MCF 10A (cell line): ENCODE measurements at places on chromosomes 3 and 15. TPM values are rescaled to one million over a fixed set of nuclear protein-coding genes. Genes with fewer than 3 reads are reported as not detected.
A peak's percentile ranks its signal among the peaks of the same experiment; 100 is the strongest.

DNA sequence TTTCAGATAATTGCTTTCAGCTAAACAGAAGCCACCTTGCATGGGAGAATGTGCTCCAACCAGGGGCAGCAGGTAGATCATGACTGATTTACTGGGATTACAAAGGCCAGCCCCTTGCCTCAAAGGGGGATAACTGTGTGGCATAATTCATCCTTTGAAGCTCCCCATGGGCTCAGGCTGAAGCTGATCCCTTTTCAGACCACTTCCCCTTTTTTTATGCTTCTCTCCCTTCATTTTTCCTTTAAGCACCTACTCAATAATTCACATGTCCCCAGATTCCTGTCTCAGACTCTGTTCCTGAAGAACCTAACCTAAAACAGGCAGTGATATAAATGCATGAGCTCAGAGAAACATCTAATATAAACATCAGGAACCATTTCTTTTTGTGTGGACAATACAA is 8.2 kb upstream of the MYRIP start:
- no peaks in the 10 kb centered on the region for H3K36me3 ChIP-seq
- no peak overlapping the region for H3K4me3 ChIP-seq
- H3K27ac ChIP-seq: no peak overlapping the region

DNA sequence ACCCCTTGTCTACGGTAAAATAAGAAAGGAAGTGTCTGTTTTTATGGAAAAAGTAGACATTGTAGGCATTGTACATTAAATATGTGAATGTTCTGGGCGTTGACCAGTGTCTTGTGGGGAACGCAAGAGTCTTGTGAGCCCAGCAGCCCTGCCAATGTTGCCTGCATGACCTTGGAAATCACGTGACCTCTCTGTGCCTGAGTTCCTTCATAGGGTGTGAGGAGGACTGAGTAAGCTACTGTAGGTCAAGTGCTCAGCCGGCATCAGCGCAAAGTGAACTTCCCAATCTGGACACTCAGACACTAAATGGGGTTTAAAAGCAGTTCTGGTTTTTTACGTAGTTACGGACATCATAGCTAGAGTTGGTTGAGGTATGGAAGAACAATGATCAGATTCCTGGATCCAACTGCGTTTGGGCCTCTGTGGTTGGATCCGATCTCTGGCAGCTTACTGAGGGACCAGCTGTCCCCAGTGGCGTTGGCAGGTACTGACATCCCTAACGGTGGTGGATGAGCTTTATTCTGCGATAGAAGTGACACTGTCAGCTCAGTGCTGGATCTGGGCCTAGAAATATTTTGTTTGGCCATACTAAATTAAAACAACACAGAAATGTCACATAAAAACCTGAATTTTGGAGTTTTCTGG is 63.8 kb downstream of the SPSB4 start:
- no peaks in the 10 kb centered on the region for H3K36me3 ChIP-seq
- peaks cover 6% of the 10 kb centered on the region for H3K27me3 ChIP-seq
- no peaks in the 10 kb centered on the region for H3K4me1 ChIP-seq
- no peak overlapping the region for H3K4me3 ChIP-seq
- no peak overlapping the region for H3K27ac ChIP-seq
- no peak for DNase-seq

GRCh38 chr15:88615303-88616107 is 5.6 kb upstream of the AEN start:
- no peaks in the 10 kb centered on the region for H3K4me1 ChIP-seq
- no peak overlapping the region for H3K27ac ChIP-seq
- DNase-seq: no peak
- no peaks in the 10 kb centered on the region for H3K36me3 ChIP-seq

- no peak for DNase-seq
- no peaks in the 10 kb centered on the region for H3K27me3 ChIP-seq
- no peak overlapping the region for H3K27ac ChIP-seq
- no peak overlapping the region for H3K4me3 ChIP-seq
These were observed 125.3 kb downstream of the IGF1R start for GRCh38 chr15:98773616-98774015.

DNA sequence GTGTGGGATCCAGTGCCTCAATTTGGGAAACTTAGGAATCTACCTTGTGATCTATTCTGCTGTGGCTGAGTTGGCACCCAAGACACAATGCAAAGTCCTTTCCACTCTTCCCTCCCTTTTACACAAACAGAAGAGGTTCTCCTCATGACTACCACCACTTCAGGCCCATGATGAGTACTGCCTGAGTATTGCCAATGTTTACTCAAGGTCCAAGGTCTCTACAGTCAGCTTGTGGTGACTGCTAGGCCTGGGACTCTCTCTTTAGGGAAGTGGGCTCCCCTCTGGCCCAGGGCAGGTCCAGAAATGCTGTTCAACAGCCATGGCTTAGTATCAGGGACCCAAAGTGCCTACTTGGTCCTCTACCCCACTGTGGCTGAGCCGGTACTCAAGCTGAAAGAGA is 56.8 kb upstream of the PEX5L start:
- no peak overlapping the region for H3K4me3 ChIP-seq
- no peaks in the 10 kb centered on the region for H3K27me3 ChIP-seq
- DNase-seq: no peak
- no peaks in the 10 kb centered on the region for H3K36me3 ChIP-seq

DNA sequence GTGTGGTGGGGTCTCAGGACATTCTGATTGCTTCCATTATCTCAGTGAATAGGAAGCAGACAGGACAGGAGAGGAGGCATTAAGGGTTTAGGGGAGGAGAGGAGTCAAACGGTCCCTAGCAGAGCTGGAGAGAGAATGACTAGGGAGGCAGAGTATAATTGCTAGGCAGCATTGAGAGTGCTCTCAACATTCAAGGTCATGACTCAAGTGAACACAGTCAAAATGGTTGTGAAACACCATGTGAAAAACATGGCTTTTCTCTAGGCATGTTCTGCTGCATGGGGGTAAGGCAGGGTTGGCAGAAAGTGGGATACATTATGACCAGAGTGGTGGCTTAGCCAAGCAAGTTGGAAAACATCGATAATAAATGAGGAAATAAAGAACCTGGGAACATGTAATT is 19.5 kb upstream of the HRH1 start:
- DNase-seq: peak; percentile 38
- H3K27me3 ChIP-seq: no peaks in the 10 kb centered on the region
- H3K27ac ChIP-seq: no peak overlapping the region
- H3K4me1 ChIP-seq: peaks cover 26% of the 10 kb centered on the region
- no peak overlapping the region for H3K4me3 ChIP-seq
- no peaks in the 10 kb centered on the region for H3K36me3 ChIP-seq

DNA sequence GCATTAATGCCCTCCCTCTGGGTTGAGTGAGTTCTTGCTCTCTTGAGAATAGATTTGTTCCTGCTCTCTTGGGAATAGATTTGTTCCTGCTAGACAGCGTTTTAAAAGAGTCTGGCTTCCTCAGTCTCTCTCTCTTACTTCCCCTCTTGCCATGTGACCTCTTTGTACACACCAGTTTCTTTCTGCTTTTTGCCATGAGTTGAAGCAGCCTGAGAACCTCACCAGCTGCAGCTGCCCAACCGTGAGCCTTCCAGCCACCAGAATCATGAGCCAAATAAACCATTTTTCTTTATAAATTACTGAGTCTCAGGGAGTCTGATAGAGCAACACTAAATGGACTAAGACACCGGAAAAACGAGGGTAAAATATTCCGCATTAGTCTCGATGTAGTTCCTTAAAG is 253.6 kb downstream of the CNTN6 start:
- H3K4me3 ChIP-seq: no peak overlapping the region
- DNase-seq: no peak
- no peaks in the 10 kb centered on the region for H3K27me3 ChIP-seq
- no peak overlapping the region for H3K27ac ChIP-seq
- no peaks in the 10 kb centered on the region for H3K36me3 ChIP-seq

GRCh38 chr15:56719021-56719612 is 14.2 kb downstream of the ZNF280D start:
- H3K4me1 ChIP-seq: peaks cover 26% of the 10 kb centered on the region
- H3K36me3 ChIP-seq: peaks cover 16% of the 10 kb centered on the region
- no peak overlapping the region for H3K27ac ChIP-seq
- no peak overlapping the region for H3K4me3 ChIP-seq

- DNase-seq: peak; percentile 69
- peaks cover 18% of the 10 kb centered on the region for H3K27me3 ChIP-seq
- H3K4me3 ChIP-seq: no peak overlapping the region
- H3K4me1 ChIP-seq: no peaks in the 10 kb centered on the region
- no peak overlapping the region for H3K27ac ChIP-seq
These were observed 25.1 kb downstream of the C3orf18 start for GRCh38 chr3:50542177-50543034.

DNA sequence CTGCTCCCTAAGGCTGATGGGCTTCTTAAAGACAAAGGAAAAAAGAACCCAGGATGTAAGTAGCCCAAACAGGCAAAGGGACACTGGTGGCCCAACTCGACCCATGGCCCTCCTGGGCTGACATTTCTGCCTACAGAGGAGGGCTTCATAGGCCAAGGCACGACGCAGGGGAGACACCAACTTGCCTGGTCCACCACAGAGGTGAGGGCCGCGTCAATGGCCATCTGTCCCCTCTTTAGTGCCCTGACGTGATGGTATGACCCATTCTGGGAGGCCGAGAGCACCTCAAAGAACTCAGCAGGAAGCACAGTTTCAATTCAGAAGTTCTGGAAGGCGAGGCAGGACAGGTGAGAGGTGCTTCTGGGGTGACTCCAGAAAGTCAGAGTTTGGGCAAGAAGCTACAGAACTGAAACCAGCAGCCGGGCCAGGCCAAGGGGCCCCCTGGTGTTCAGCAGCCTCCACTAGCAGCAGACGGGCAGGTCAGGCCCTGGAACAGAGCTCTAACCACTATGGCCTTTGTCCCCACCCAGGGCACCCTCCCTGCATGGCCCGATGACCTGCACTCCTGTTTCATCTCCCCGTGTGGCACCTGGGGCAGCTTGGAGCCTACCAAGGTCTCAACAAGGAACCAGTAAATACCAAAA is 45.1 kb downstream of the HMCES start:
- no peak overlapping the region for H3K27ac ChIP-seq
- no peaks in the 10 kb centered on the region for H3K4me1 ChIP-seq
- H3K27me3 ChIP-seq: no peaks in the 10 kb centered on the region
- DNase-seq: no peak
- H3K4me3 ChIP-seq: no peak overlapping the region
- peaks cover 5% of the 10 kb centered on the region for H3K36me3 ChIP-seq

- no peak for DNase-seq
- H3K36me3 ChIP-seq: no peaks in the 10 kb centered on the region
- peaks cover 13% of the 10 kb centered on the region for H3K4me1 ChIP-seq
- no peak overlapping the region for H3K27ac ChIP-seq
These were observed 1.2 kb downstream of the CTSH start for GRCh38 chr15:78943692-78944091.

DNA sequence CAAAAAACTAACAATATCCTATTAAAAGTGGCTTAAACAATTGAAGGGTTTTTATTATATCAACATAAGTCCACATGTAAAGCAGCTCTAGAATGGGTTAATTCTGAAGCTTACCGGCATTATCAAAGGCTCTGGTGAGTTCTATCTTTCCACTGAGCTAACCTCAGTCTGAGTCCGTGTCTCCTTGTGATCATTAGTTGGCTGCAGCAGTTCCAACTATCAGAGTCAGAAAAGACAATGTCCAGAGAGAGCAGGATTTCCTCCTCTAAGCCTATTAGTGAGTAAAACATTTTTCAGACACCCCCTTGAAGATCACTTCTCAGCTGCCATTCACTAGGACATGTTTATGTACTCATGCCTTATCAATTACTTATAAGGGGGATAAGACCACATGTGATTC is 49.9 kb downstream of the DHX36 start:
- peaks cover 82% of the 10 kb centered on the region for H3K36me3 ChIP-seq
- no peaks in the 10 kb centered on the region for H3K27me3 ChIP-seq
- H3K4me3 ChIP-seq: no peak overlapping the region
- DNase-seq: no peak

DNA sequence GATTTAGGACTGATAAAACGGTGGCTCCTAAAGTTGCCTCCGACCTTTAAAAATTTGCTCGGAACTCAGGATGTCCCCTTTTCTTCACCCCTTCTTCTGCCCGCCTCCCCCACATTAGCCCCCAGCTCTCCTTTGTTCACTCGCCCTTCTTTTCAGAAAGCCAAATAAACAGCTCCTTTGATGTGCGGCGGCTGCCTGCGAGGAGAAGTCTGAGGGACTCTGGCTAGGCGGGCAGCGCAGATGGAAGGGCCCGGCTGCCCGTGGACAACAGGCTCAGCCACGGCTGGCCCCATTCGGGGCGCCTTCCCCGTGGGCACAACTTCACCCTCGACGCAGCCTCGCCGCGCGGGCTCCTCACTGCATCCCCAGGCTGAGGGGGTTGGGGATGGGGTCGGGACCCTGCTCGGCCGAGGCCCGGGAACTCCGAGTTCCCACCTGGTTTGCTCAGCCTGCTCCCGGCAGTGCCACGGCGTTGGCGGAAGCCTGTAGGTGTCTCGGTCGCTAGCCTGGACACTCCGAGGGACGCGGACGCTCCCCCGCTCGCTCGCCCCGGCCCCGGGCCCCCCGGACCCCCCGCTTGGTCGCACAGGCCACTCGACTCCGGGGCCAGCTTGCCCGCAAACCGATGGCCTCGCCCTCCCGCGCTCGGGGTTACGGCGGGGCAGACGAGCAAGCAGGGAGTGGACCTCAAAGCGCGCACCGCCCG is 897 bp upstream of the TLE3 start:
- no peaks in the 10 kb centered on the region for H3K27me3 ChIP-seq
- H3K27ac ChIP-seq: peak overlapping the region; percentile 100
- peak overlapping the region; percentile 95 for H3K4me3 ChIP-seq

GRCh38 chr3:57992452-57993213 is 15.6 kb upstream of the FLNB start:
- DNase-seq: no peak
- no peaks in the 10 kb centered on the region for H3K36me3 ChIP-seq
- H3K4me1 ChIP-seq: peaks cover 9% of the 10 kb centered on the region
- no peaks in the 10 kb centered on the region for H3K27me3 ChIP-seq

DNA sequence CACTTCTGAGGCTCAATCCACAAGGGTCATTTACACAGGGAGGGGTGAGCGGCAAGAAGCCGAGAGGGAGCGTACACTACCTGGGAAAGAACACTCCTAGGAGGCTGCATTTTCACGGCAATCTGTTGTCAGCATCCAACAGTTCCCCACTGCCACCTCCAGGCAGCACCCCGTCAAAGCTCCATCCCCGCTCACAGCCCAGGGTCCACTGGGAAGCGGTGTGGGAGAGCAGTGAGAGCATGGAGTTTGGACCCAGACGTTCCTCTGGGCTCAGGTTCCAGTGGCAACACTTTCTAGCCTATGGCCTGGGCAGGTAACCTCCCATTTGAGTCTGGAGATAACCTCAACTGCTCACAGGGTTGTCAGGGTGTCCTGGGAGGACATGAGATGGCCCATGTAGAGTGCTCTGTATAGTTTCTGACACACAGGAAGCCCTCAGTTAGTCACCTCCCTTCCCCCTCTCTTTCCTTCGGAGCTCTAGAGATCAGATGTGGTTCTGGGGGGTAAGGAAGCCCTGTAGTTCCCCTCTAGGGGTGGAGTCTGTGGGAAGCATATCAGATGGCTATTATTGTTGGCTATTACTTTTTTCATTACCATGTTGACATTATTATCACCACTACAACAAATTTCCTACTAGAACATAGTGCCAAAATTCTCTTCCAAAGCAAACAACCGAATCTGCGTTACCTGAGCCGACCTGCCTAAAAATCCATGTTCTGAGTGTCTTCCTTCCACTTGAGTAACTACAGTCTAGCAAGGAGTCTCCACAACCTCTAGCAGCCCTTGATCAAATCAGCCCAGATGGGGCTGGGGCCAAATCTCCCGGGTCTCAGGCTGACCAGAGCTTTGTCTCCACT is 29.1 kb downstream of the RUVBL1 start:
- no peak for DNase-seq
- peaks cover 72% of the 10 kb centered on the region for H3K36me3 ChIP-seq
- H3K27me3 ChIP-seq: no peaks in the 10 kb centered on the region
- peaks cover 8% of the 10 kb centered on the region for H3K4me1 ChIP-seq
- H3K4me3 ChIP-seq: no peak overlapping the region
- peak overlapping the region; percentile 67 for H3K27ac ChIP-seq

Gene PRSS50
- total RNA-seq: not detected in 2 replicates

Gene GOLGA6A
- not detected in 2 replicates for total RNA-seq

Gene TM4SF18
- not detected in 2 replicates for total RNA-seq

Gene SHC4
- total RNA-seq: 0.26 and 0.49 TPM in 2 replicates

Gene RPL39L
- total RNA-seq: 1.0 and 3.3 TPM in 2 replicates

Gene PLA2G4F
- 0.30 TPM in 1 of 2 replicates, not detected in the other for total RNA-seq
